ENCODE measurements at places on chromosomes 12 and 14. TPM values are rescaled to one million over a fixed set of nuclear protein-coding genes. Genes with fewer than 3 reads are reported as not detected.

IFI27L1 gene
- 138 TPM for total RNA-seq

GRCh38 chr12:50640321-50640939 lies 123.5 kb upstream of the ATF1 start:
- DNase-seq, result no peak

DNA sequence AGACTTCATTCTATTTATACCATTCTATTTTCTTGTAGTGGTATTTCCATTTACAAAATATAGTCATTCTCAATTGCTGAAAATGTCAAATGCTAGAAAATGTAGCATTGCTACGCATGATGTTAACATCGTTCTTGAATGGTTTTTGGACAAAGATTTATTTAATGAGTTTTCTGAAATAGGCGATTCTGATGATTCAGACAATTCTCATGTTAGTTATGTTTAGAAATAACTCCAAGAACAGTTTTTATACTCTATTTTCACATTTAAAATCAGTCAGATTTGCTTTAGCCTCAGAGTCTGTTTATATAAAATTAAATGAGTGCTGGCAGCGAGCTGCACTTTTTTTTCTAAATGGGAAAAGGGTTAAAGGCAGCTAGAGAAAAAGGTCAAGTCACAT lies 414.8 kb upstream of the MGAT4C start:
- no peak for DNase-seq

IFT81 gene
- total RNA-seq, result 16.1 TPM

PLEKHA5 gene
- total RNA-seq, result 24.4 TPM

DNA sequence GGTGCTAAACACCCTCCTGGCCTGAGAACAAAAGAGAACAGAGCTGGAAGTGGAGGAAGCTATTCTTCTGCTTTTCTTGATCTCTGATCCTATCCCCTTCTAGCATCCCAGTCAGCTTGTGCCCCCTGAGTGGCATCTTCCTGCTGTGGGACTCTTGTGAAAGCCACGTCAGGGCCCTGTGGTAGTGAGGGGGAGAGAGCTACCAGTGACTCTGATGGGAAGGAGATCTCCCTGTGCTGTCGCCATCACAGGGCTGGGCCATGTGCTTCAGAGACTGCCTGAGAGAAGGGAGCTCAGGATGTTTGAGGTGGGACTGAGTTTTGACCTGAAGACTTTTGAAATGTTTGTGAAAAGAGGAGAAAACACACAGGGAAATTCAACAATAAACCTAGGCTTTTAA lies 107.6 kb upstream of the FUT8 start:
- DNase-seq, result no peak

Data from prostate gland (tissue), 2 donors.